ENCODE measurements at places on chromosomes 5 and 9.

DNA sequence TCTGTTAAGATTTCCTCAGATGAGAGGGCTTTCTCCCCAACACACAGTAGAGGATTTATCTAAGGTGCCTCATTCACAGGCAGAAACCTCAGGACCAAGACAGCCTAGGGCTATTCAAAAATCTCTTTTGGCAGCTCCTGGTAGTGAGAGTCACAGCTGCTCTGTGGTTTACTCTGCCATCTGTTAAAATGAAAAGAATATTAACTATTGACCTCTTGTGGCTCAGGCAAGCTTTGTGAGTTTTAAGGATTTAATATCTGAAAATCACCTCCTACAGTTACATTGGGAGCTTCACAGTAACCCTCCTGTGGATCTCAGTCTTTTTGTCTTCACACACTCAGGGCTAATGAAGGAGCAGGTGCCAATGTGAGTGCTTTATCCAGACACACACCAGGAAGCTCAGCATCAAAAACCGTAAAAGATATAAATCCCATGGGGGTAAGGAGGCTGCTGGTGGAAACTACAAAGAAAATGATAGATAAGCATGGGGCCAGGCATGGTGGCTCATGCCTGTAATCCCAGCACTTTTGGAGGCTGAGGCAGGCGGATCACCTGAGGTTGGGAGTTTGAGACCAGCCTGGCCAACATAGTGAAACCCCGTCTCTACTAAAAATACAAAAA, 29.7 kb downstream of the PPP1R2B start:
- H3K27me3 ChIP-seq, result no peaks in the 10 kb centered on the region
- H3K36me3 ChIP-seq, result no peaks in the 10 kb centered on the region
- no peak overlapping the region for H3K27ac ChIP-seq

DNA sequence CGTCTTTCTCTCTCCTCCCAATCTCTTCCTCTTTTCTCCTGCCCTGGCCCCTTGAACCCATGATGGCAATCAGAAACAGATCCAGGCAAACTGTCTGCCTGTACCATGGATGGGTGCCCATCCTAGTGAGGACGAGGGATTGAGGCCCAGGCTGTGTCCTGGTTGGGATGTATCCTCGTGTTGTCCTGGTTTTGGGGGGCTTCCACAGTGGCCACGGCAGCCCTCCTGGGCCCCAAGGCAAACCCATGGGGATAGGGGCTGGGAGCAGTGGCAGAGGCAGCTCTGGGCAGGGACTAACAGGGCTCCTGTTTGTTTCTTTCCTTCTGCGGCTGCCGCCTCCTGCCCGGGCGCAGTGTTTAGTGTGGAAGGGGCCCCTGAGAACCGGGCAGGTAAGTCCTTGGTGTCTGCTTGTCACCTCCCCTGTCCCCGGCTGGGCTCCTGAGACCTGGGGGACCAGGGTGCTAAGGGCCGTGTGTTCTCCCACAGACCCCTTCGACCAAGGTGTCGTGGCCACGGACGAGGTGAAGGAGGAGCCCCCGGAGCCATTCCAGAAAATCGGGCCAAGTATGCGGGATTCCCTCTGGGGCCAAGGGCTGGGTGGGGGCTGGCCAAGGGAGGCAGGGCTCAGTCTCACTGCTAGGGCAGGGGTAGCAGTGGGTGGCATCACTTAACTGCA, 70.0 kb downstream of the AMBP start:
- H3K27ac ChIP-seq, result no peak overlapping the region
- H3K4me3 ChIP-seq, result no peak overlapping the region
- peaks cover 11% of the 10 kb centered on the region for H3K4me1 ChIP-seq

GRCh38 chr9:111036429-111036789, 1.9 kb downstream of the LPAR1 start:
- no peaks in the 10 kb centered on the region for H3K36me3 ChIP-seq
- H3K4me3 ChIP-seq, result peak overlapping the region; percentile 47
- peaks cover 41% of the 10 kb centered on the region for H3K27me3 ChIP-seq
- peak overlapping the region; percentile 79 for H3K27ac ChIP-seq
- H3K4me1 ChIP-seq, result peaks cover 42% of the 10 kb centered on the region

DNA sequence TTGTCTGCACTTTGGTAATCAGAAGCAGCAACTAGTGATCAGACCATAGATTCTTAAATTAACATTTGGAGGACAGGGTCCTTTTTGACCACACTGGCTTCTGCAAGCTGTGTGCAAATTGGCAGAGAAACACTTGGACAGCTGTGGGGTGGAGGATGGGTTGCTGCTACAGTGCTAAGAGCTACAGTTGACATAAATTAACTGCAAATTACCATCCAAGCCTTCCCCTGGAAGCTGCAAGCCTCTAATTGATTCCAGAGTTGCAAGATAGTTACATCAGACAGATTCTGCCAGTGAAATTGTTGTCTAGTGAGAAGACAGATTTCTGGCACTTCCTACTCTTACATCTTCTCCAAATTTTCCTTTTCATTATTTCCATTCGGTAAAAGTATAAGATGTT, 517.7 kb downstream of the DIRAS2 start:
- no peaks in the 10 kb centered on the region for H3K36me3 ChIP-seq
- no peaks in the 10 kb centered on the region for H3K4me1 ChIP-seq
- peaks cover 5% of the 10 kb centered on the region for H3K27me3 ChIP-seq
- H3K27ac ChIP-seq, result no peak overlapping the region
- DNase-seq, result no peak

Measured in spleen (tissue), 13 donors.